ENCODE measurements at places on chromosomes 4 and X.

GRCh38 chr4:160563552-160564282, 1460.8 kb downstream of the RAPGEF2 start:
- DNase-seq, result no peak

DNA sequence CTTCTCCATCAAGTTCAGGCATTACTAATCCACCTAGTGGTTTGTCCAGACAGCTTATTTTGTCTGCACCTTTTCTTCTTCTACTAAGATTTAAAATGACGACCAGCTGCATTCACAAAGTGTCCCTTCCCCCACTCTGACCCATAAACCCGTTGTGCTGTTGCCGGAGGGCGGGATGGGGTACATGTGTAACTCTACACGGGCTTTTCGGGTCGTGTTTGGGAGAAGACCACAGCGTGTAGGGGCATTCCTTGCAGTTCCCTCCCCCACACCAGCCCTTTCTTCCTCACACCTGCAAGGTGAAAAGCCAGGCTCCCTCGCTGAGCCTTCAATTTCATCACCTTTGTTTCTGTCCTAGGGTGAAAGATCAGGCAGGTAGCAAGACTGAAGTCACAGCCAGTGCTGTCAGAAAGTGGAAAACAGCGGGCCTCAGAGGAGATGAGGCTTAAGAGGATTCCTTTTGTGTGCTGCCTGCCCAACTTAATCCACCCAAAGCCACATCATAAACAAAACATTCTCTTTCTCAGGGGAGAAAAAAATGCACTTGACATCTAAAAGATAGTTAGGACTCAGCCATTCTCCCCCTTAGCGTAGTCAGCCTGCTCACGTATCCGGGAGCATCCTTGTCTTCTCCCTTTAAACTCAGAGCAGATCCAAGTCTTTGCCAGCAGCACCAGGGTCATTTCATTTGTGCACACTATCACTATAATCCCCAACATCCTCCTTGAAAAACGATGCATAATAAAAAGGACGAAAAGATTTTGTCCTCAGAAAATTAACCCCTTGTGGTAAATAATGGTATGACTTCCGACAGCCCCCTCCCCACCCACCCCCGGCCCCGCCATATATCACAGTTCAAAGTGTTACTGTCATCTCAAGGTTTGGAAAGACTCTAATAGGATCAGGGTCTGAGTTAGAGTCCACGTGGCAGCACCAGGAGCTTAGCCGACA, 599.0 kb downstream of the RAB28 start:
- no peak for DNase-seq

GRCh38 chr4:88573276-88573980, 18.9 kb upstream of the HERC3 start:
- no peak for DNase-seq

- DNase-seq, result no peak
Observed at GRCh38 chr4:159685340-159686092, 582.6 kb downstream of the RAPGEF2 start.

GRCh38 chrX:57070185-57070984, 51.0 kb downstream of the SPIN2B start:
- DNase-seq, result no peak

GRCh38 chrX:15908603-15909290, 54.1 kb upstream of the AP1S2 start:
- no peak for DNase-seq

- no peak for DNase-seq
Observed at GRCh38 chr4:33411182-33411581, 2691.0 kb downstream of the PCDH7 start.

DNA sequence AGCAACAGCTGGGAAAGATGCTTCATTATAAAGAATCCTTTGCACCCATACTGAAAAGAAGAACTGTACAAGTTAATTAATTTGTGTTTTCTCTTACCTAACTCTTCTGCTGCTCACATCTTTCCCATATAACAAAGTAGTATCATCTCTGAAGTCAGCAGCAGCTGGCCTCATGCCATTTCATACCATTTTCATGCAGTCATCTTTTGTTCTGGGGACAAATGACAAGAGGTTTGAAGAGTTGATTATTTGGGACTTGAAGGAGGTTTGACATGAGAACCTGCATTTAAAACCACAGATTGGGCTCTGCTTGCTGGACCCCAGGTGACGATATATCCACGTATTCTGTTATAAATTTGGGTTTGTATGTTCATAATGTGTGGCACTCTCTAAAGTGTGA, 430.3 kb downstream of the SPRY1 start:
- DNase-seq, result no peak

DNA sequence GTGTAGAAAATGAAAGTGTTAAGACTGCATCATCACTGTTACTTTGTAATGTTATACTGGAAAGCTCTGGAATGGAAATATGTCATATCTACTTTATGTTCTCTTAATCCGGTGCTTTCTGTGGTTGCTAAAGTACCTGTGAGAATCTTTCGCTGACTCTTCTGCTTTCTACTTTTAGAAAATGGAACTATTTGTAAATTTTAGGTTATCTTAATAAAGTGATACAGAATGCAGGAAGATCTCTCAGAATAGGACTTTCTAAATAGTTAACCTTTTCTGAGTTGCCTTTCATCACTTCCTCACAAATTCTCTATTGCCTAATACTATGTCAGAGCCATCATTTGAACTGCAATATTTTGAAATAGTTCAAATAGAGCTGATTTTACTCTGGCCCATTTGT, 69.3 kb downstream of the BMP2K start:
- no peak for DNase-seq

DNA sequence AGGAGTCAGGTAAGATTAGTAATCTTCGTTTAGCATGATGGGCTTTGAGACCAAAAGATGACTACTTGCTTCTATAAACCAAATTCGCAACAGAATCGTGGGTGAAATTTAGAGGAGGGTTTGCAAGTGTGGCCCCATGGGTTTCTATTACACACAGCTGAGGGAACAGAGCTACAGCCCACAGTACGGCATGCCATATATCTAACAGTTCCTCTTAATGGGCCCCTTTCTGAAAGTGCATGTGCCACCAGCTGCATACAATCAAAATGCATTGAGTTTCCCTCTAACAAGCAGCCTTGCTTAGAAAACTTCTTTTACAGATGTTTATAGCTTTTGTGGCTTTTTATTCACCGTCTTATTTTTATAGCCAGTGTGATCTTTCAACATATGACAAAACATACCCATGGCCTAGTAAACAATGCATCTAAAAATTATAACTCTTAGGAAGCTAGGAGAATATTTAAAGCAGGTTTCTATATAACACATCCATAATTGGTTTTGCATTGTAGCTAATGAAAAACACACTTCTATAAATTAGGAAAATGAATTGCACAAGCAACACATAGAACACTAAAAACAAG, 202.1 kb downstream of the PRDM5 start:
- no peak for DNase-seq

- no peak for DNase-seq
Observed at GRCh38 chr4:183610613-183611012, 48.4 kb downstream of the RWDD4 start.

GRCh38 chr4:10577508-10578426, 106.8 kb downstream of the CLNK start:
- no peak for DNase-seq

GRCh38 chrX:38672646-38673045, 111.3 kb downstream of the TSPAN7 start:
- DNase-seq, result no peak

DNA sequence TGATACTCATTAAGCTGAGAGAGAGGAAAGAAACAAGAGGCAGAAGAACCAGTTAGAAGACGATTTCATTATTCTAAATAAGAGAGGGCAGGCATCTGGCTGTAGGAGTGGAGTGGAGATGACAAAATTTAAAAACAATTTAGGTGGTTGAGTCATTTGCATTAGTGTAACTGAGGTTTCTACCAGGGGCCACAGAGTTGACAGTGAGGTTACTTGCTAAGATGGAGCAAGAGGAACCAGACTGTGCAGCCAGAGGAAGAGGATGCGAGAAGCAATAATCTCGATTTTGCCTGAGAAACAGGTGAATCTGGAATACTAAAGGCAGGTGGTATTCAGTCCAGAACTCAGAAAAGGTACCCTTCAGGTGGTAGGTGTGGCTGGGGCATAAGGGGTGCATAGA, 491.9 kb downstream of the MID1IP1 start:
- no peak for DNase-seq

DNA sequence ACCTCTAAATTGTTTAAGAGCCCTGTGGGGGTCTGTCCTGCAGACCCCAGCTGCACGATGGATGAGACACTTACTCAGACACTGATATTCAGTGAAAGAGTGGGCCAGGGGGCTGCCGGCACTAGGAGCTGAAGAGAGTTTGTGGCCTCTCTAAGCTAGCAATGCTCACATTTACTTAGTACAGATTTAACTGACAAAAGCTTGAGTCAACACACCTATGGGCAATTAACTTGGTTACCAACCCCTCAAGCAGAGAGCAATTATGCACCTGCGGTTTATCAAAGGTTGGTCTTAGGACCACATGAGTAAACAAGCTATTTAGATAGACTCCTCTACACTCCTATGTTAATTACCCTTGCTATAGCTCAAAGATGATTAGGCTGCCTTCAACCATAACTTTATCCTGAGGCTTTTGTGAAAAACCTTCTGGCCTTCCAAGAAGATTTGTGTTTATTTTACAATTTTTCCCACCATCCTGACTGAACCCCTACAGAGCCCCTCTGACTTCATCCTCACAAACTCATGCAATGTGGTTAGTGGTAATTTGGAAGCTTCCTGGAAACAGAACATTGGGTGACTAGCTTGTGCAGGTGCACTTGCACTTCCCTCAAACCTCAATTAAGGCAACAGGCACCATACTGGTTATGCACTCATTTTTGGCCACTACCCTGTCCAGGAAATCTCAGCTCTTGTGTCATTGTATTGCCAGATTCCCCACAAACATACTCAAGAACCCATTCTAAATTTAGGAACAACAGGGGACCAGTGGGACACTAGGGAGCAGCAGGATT, 234.4 kb upstream of the ITM2A start:
- DNase-seq, result no peak

DNA sequence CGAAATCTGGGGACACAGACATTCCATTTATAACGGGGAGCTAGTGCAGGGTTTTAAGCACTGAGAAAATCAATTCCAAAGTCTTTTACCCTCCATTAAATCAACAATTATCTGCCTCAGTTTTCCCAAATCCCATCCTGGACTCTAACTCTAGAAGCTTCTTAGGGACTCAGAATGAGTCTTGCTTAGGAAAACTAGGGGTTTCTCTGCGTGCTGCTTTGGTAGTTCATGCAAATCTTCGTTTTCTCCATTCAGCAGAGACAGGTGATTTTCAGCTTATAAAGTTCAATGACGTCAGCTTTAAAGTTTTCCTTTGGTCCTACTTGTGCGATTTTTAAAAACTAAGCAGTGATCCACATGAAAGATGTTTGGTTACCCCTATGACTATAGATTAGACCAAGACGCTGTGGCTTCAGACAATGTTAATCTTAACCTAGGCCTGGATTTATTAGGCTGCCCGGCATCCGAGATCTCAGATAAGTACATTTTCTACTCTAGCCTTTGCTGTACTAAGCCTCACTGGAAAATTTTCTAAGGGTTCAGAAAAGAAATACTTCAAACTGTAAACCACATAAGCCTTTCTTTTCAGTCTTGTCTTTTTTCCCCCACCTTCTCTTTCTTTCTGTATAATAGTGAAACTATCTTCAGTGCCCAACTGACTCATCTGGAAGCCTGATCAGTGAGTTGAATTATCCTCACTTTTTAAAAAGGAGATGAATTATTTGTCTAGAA, 121.4 kb upstream of the GATB start:
- DNase-seq, result no peak

DNA sequence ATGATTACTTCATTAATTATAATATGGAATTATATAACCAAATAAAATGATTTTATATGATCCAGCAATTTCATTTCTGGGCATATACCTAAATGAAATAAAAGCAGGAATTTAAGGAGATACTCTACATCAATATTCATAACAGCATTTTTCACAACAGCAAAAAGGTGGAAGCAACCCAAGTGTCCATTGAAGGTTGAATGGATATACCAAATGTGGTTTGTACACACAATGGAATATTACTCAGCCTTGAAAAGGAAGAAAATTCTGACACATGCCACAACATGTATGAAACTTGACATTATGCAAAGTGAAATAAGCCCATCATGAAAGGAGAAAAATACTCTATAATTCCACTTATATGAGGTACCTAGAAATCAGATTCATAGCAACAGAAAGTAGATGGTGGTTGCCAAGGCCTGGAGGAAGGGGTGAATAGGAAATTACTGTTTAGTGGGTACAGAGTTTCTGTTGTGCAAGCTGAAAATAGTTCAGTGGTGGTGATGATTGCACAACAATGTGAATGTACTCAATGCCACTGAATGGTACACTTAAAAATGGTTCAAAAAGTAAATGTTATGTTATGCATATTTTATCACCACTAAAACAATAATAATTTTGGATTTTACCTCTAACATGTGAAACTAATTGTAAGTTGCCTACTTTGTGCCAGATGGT, 471.5 kb downstream of the SPRY1 start:
- no peak for DNase-seq

DNA sequence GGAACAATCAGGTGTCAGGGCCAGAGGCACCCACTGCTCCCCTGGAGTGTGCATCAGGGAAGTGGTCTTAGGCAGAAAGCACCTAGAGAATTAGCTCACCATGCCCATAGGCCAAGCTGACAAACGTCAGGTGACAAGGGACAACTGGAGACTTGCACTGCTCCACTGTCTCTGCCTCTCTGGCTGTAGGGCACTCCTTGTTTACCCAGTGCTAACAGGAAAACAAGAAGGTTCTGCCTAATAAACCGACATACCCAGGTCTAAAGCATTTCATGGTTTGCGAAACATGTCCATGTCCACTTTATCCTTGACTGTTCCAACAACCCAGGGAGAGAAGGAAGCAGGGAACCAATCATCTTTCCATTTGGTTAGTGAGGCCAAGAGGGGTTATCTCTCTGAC, 92.5 kb upstream of the MAMLD1 start:
- DNase-seq, result no peak

DNA sequence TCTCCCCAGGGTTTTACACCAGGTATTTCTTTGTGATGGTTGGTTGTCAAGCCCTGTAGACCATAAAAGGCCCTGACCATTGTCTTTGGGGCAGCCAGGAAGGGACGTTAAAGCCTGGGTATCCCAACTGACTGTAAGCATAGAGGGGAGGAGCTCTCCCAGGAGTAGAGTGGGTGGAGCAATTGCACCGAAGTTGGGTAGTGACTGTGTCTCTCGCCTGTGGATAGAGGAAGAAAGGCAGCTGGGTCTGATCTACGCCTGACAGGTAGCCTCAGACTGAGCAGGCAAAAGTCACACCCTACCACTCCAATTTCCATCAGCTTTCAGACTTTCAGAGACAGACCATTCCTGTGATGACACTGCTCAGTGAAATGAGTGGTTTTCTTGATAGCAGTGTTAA, 123.3 kb downstream of the KLHL8 start:
- no peak for DNase-seq

GRCh38 chr4:91958596-91958995, 345.2 kb upstream of the GRID2 start:
- no peak for DNase-seq

GRCh38 chr4:139913398-139913990, 240.5 kb downstream of the MAML3 start:
- no peak for DNase-seq

DNA sequence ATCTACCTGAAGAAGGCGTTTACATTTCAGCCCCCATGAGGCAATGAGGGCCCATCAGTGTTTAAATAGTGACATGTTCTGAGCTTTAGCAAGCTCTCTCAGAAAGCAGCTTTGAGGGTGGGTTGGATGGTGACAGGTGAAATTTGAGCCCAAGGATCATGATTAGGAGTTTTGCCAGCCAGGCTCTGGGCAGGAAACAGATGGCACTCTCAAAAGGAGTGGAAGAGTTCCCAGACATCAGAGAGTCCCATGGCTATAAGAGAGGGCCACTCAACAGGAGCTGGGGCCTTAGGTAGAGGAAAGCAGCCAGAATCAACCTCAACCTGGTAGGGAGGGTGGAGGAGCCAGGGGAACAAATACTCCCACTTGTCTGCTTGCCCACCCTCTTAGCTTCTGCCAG, 499.8 kb downstream of the MID1IP1 start:
- DNase-seq, result no peak

Data from activated CD8-positive, alpha-beta T cell treated with anti-CD3 and anti-CD28 coated beads, Interleukin-2, amount 10 ng/mL, durations not matched to agents 7 days and 5 days (primary cell).